Left renal pelvis (tissue), 4 donors: ENCODE measurements at places on chromosomes 12 and 14. TPM values are rescaled to one million over a fixed set of nuclear protein-coding genes. Genes with fewer than 3 reads are reported as not detected.

DNA sequence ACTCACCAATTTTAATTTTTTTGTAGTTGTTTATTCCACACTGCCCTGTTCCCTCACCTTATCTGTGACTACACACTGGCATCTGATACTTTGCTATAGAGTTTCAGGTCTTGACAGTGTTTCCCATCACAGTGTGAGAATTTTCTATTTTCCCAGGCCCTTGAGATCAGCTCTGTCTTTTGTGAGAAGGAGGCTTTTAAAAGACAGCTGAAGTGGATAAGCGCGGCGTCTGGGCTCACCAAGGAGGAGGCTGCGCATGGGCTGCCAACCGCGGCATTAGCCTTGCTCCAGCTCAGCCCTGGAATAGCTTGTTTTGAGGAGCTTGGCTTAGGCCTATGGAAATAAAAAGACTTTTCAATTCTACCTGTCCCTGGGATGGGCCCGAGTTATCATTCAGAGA is 181.3 kb downstream of the RMST start:
- peak; percentile 48 for DNase-seq

- no peak for DNase-seq
Observed at GRCh38 chr14:61287196-61287595, 6.1 kb upstream of the TMEM30B start.

Gene TDRD9
- 1.0 TPM for polyA plus RNA-seq

Gene OR6C76
- polyA plus RNA-seq, result not detected

Gene TCL1B
- 0.38 TPM for polyA plus RNA-seq

- DNase-seq, result no peak
Observed at GRCh38 chr12:42792265-42792664, 202.7 kb upstream of the PRICKLE1 start.

Gene ASB2
- polyA plus RNA-seq, result 0.10 TPM

Gene OTOGL
- polyA plus RNA-seq, result 0.89 TPM

DNA sequence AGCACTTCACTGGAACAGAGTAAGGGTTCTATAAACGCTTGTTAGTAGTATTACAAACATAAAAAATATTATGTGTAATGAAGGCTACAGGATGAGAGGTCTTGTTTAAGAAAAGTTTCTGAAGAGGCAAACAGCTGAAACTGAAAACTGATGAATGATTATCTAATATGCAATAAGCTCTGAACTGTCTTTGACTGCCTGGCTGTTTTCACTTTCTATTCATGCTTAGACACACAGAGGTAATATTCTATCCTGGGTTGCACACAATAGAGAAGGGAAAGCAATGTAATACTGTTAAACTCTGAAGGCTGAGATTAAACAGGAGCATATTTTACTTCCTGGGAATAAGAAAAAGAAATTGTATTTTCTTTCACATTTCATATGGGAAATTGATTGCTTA is 251.3 kb downstream of the ALX1 start:
- DNase-seq, result no peak

GRCh38 chr12:42125388-42125767 is 19.3 kb downstream of the GXYLT1 start:
- DNase-seq, result no peak

DNA sequence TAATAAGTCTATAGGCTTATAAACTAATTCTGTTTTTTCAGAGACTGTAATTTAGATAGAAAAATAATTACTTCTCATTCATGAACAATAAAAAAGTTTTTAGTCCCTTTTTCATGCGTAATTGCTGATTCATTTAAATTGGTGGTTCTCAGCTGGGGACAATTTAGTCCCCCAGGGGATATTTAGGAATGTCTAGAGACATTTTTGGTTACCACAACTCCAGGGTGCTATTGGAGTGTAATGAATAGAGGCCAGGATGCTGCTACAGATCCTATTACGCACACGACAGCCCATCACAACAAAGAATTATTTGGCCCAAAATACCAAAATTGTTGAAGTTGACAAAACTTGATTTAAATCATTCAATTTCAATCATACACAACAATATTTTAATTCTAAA is 22.8 kb upstream of the VCPKMT start:
- DNase-seq, result no peak

- no peak for DNase-seq
Observed at GRCh38 chr14:61558271-61558670, 137.0 kb upstream of the HIF1A start.

DNA sequence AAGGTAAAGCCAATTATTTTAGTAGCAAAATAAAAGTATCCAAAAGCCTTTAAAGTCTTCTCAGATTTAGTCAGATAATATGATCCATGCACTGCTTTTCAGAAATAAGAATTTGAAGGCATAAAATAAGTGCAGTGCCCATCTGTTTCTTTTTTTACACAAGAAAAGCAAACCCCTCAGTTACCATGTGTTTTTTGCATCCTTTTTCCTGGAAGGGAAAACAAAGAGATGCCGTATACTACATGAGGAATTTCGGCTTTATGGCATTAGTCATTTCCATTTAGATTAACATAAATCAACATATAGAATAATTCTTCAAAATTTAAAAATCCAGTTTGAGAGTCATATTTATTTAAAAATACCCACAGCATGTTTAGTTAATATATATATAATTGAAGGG is 70.0 kb upstream of the GNPNAT1 start:
- DNase-seq, result no peak

DNA sequence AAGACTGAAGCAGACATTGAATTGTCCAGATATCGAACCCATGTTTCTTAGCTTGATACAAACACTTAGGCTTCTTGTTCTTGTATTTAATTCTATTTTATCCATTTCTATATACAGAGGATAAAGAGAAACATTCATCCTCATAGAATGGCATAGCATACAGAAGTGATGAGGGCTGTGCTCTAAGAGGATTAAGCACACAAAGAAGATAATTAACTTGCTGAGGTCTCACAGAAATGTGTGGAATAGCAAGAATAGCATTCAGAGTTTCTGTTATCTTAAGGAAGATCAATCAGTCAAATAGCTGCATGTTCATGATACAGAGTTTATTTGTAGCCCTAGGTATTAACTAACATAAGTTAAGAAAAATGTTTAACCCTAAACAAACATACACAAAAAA is 27.3 kb upstream of the STRAP start:
- no peak for DNase-seq

Gene PPP1R1A
- polyA plus RNA-seq, result 54.6 TPM

Gene NYNRIN
- polyA plus RNA-seq, result 50.5 TPM

DNA sequence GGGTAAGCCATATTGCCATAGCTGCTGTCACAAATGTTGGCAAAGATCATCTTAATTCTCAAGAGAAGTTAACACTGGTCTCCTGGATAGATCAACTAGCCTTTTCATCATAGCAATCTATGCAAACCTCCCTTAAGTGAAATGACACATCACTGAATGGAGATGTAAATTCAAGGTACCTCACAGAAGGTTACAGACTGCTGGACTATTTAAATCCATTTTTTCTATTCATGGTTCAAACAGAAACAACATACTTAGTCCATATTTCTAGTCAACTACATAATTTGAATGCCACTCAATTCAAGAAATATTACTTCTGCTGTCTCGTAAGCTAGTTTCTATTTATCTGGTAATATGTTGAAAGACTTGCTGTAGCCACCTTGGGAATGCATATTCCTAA is 748.3 kb downstream of the C12orf50 start:
- DNase-seq, result no peak

Gene POTEM
- polyA plus RNA-seq, result not detected

DNA sequence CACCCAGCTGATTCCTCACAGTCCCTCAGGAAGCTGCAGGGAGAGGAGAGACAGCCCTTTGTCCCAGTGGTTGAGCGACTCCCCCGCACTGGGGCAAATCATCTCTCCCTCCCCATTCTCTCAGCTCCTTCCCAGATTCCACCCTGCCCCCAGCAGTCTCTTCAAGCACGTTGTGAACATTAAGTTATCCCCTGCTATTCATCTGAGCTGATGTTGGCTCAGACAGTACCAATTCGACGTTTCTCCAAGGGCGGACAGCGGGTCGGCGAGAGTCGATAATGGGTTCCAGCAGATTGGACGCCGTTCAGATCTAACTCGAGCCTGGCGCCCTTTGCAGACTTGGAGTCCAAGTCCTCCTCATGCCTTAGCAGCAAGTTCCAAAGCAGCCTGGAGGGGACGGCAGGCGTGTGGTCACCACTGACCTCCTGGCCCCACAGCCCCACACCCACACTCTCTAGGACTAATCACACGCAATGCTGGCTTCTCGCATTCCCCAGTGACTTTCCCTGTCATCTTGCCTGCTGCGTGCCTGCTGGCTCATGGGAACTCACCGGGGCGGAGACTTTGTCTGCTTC is 245.9 kb downstream of the CHST11 start:
- no peak for DNase-seq

- DNase-seq, result no peak
Observed at GRCh38 chr14:21486640-21487087, 9.7 kb downstream of the TOX4 start.

DNA sequence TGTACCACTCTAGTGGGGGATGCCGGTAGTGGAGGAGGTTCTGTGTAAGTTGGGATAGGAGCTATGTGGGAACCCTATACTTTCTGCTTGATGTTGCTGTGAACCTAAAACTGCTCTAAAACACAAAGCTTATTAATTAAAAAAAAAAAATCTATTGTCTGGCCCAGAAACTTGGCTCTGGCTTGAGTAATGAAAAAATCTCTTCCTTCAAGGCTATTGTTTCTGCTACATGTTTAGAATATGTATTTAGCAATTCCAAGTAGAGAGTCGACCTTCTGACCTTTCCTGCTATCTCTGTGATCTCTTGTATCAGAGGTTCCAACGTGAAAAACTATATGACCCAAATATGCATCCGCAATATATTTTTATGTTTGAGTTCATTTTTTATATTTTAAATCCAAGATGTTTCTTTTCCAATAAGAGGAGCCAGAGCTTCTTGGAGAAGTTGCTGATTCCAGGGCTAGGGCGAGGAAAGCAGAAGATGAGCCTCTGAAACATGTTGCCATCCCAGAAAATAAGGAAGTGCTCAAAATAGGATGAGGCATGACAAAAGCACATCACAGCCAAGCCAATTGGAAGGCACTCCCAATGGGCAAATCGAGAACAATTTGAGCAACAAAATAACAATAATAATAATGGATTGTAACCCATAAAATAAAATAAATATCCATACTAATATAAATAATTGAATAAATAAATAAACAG is 184.6 kb upstream of the TMEM260 start:
- no peak for DNase-seq

Gene DEPDC4
- polyA plus RNA-seq, result 7.3 TPM

GRCh38 chr14:24182110-24182882 is 6.3 kb downstream of the IPO4 start:
- no peak for DNase-seq

Gene TSPAN19
- polyA plus RNA-seq, result 1.5 TPM

DNA sequence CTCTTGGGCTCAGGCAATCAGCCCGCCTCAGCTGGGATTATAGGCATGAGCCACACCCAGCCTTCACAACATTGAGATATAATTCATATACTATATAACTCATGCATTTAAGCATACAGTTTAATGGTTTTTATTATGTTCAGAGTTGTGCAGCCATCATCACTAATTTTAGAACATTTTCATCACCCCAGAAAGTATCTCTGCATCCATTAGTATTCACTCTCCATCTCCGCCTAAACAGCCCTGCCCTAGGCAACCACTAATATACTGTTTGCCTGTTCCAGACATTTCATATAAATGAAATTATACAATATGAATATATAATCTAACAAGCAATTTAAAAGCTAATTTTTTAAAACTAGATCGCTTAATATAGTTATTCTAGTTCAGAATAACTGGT is 34.7 kb downstream of the TBK1 start:
- no peak for DNase-seq

DNA sequence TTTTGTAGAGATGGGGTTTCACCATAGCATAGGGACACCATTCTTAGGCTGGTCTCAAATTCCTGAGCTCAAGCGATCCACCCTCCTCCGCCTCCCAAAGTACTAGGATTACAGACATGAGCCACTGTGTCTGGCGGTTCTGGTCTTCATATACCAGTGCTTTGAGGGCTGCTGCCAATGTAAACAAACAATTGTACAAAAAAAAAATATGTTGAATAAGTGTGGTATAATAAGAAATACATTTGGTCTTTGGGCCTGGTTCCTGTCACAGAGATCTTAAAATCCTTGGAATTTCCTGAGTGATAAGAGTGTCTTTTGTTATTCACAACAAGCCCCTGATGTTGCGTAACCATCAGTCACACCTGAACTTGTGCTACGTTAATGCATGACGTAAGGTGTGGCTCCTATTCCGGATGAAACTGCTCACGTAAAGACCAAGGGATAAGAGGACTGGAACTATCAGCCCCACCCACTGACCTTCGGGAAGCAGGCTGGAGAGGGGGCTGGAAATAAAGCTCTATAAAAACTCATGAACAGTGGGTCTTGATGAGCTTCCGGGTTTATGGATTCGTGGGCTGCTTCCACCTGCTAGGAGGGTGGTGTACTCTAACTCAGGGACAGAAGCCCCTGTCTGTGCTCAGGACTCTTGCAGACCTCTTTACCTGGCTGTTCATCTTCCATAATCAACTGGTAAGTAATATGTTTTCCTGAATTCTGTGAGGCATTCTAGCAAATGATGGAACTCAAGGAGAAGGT is 16.5 kb upstream of the RIMKLB start:
- DNase-seq, result no peak

DNA sequence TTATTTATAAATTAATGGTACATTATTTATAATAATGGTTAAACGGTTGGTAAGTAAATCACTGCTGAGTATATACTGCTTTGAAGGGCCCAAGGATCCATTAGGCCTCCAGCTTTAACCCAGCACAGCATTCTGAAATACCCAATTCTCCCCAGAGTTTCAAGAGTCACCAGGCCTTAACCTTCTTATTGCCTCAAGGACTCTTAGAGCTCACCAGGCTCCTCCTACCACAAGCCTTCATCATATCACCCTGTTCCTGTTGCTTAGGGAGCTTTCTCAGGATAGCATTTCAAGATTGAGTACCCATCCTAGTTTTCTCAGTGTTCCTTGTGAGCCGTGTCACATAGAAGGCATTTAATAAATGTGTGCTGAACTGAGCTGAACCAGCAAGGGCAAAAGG is 242.5 kb downstream of the FBXL14 start:
- no peak for DNase-seq

DNA sequence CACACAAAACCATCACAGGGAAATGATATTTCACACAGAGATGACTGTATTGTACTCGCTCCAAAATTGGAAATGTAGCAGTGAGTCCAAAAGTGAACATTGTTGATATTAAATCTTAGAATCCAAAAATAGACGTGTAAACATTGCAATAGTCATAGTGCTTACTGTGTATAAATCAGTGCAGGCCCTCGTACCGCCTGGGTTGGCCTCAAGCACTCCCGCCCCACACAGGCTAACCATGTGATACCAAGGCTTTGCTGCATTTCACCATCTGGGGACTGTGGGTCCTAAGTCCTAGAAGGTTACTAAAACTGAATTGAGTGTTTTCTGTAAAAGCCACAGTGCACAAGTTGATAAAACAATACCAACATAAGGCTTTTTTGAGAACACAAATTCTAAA is 107.3 kb downstream of the PPP2R5E start:
- DNase-seq, result no peak

- DNase-seq, result no peak
Observed at GRCh38 chr14:34981743-34982420, 910 bp upstream of the SRP54 start.

Gene MEG3
- polyA plus RNA-seq, result 90.4 TPM

Gene PDZRN4
- polyA plus RNA-seq, result 7.1 TPM
